ENCODE measurements at places on chromosomes 13 and 19.

DNA sequence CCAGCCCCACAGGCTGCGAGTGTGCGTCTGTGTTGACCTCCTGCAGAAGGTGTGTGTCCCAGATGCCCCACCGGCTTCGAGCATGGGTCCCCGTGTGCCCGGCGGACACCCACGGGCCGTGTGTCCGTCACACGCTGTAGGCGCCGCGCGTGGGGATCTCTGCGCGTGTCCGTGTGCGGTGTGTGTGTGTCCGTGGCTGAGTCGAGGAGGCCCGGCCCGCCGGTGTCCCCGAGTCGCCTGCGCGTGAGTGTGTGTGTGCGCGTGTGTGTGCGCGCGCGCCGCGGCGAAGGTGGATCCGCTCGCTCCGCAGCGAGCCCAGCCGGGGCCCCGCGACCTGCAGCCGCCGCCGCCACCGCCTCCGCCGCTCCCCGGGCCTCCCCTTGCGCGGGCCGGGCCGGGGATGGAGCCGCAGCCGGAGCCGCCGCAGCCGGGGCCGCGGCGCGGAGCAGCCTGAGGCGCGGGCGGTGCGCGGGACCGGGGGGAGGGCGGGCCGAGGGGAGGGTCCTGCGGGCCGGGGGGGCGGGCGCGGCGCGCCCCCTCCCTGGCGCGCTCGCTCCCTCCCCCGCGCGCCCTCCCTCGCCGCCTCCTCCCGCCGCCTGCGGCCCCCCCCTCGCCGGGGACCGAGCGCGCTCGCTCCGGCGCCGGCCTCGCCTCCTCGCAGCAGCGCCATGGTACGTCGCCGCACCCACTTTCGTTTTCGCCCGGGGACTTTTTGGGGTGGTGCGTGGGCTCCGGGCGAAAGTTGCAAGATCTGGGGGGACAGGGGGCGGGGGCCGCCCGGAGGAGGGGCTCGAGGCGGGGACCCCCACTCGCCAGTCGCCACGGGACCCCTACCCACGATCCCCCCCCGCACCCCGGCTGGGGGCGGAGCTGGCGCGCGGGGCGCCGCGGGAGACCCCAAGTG lies 7.1 kb upstream of the NFIC start:
- no peak for DNase-seq

- no peak for DNase-seq
Measured at GRCh38 chr13:91372911-91373310, 25.4 kb downstream of the MIR17HG start.

DNA sequence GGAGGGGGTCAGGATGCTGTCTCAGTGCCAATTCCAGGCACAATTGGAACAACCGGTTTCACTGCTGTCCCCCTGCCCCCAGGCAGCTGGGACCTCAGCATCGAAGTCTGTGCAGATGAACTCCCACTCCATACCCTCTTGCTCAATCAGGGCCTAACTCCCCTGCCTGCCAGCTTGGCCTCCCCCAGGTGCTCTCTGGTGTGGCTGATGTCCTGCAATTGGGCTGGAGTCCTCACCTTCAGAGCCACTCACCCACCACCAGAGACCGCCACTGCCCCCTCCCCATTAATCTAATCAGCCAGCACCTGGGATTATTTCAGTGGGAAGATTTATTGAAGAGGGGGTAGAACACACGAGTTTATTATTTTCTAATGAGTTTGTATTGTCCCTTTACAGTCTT lies 118.8 kb downstream of the MIPEP start:
- no peak for DNase-seq

DNA sequence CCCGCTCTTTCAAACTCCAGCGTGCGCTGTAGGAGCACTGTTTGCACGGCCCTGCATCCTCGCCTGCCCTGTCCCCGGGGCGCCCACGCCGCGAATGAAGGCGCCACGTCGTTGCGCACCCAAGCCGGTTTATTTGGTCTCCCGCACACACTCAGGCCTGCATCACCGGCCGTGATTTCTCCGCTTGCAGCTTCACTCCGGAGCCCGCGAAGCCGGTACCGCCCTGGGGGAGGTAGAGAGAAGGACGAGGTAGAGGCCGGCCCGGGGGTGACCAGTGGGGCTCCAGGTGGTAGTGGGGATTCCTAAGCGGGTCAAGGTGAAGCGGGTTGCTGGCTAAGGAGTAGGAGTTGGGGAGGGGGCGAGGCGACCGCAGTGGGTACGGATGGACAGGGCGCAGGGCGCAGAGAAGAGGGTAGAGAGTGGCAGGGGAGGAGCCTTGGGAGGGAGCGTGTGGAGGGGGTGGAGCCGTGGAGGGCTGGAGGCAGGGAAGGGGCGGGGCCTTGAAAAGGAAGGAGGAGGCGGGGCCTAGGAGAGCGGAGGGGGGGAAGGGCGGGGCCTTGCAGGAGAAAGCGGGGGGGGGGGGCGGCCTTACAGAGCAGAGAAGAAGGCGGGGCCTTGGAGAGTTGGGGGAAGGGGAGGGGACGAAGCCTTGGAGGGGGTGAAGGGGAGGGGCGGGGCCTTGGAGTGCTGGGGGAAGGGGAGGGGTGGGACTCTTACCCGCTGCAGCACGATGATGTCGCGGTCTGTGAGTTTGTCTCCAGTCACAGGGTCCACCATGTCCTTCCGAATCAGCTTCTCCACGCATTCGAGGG lies 24.6 kb downstream of the NOSIP start:
- no peak for DNase-seq

- DNase-seq: no peak
Measured at GRCh38 chr13:42225051-42225450, 46.9 kb upstream of the AKAP11 start.

DNA sequence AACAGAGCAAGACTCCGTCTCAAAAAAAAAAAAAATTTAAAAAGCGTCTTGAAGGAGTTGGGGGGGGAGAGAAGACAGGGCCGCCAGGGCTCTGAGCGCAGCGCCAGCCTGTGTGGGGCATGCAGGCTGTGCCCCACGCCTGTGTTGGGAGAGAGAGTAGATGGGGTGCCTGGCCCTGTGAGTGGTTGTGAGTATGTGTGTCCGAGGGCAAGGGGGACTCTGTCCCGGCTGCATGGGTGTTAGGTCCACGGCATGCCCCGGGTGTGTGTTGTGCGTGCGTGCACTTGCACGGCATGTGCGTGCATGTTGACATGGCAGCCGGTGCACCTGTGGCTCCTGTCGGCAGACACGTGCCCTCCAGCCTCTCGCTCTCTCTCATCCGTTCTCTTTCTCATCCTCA lies 3.4 kb downstream of the MAP2K7 start:
- no peak for DNase-seq

GRCh38 chr13:95380468-95381211 lies 79.4 kb upstream of the ABCC4 start:
- peak; percentile 26 for DNase-seq

- no peak for DNase-seq
Measured at GRCh38 chr13:39401046-39401705, 201.8 kb downstream of the LHFPL6 start.

DNA sequence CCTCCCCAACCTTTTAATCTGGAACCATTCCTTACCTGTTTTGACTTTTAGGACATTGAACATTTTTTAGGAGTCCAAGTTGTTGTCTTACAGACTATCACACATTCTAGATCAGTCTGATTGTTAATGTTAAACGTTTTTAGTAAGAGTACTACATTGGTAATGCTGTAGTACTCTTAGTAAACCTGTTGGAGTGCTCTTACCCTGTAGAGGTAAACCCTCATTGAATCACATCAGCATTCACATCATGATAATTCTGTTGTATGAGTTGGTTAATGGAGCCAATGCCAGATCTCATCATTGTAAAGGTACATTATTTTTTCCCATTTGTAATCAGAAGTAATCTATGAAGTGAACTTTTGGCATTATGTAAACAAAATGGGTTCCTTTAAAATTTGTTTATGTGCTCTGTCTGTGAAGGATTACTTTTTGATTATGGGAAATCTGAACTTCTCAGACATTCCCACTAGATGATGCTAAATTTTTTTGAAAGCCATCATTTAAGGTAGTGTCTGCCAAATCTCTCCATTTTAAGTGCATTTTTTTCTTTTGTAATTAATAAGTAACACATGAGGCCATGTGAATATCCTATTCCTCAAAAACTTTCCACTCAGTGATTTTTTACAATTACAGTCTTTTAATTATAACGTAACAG lies 55.2 kb downstream of the VWA8 start:
- DNase-seq: no peak

DNA sequence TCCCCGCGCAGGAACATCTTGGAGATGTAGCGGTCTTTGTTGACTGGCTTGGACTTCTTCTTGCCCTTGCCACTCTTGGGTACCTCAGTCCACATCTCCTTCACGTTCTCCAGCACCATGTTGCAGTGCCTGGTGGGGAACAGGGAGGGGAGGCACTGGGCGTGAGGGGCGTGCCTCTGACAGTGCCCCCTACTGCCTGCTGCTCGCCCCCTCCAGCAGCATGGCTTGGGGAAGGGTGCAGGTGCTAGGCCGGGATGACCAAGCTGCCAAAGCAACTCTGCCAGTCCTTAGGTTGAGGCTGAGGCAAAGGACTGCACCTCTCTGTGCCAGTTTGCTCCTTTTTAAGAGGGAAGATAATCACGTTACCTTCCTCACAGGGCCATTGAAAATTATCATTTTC lies 4.2 kb downstream of the SNRPD2 start:
- DNase-seq: no peak

GRCh38 chr19:1133471-1133929 lies 29.7 kb downstream of the GPX4 start:
- no peak for DNase-seq

GRCh38 chr19:30094756-30095140 lies 152.7 kb downstream of the URI1 start:
- no peak for DNase-seq

DNA sequence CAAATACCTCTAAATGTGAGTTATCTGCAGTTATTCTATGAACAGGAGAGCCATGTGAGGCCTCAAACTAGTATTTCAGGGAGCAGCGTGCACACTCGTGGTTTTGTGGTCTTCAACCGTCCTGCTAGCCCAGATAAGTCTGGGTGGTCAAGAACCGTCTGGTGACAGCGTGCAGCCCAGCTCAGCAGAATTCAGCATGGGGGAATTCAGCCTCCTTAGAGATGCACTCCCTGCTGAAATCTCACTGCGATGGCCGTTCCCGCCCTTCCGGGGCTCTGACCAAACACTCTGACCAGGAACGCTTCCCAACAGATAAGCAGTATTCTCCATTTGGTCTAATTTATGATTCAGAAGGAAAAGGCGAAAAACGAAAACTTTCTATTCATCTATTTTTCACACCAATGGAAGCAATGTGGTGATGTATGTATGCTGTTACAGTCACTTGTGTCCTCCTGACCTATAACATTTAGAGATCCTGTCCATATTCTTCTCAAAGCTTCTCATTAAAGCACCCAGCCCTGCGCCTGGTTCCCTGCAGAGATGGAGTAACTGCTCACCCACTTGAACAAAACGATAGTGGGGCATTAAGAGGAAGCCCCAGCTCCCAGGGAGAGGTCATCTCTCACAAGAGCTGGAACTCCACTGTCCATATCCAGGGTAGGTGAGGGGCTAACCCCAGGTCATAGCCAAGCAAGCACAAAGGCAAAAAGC lies 2.9 kb downstream of the ANKRD27 start:
- no peak for DNase-seq

GRCh38 chr13:23858546-23858945 lies 30.7 kb downstream of the MIPEP start:
- no peak for DNase-seq

- DNase-seq: no peak
Measured at GRCh38 chr13:48862572-48862971, 113.1 kb upstream of the FNDC3A start.

- DNase-seq: no peak
Measured at GRCh38 chr19:5108123-5108596, 139.2 kb downstream of the KDM4B start.

DNA sequence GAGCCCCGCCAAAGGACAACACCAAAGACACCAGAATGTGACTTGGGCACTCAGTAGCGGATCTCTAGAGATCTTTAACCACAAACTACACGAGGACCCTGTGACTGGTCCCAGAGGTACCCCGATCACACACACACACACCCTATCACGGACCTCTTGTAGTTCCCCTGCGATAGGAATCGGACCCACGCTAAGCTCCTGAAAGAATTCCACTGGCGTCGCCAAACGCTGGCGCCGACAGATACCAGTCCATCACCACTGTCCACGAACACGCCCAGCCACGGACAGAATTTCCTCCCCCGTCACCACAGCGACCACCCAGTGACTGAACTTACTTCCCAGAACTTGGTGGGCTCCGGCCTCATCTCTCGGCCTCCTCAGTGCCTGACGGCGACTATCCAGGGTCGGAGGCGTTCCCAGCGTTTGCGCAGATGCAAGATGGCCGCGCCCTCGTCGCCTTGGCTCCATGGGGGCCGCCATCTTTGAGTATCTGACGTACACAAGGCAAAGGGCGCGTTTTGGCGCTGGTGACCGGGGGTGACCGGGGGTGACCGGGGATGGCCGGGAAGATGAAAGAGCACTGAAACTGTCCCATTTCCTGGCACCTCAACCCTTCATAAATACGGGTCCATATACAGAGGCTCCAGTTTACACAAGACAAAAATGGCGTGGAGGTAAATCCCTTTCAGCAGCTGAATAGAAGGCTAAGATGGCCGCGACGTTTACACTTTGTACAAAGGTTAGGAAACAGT lies at the start of gene ZNF615:
ZNF615 (minus strand) TSS at position 406 of the 752 bp plus-strand sequence. CDS start 4,500 bp downstream, outside the sequence.
- no peak for DNase-seq

GRCh38 chr13:110448230-110448629 lies 113.3 kb downstream of the RAB20 start:
- peak; percentile 49 for DNase-seq

DNA sequence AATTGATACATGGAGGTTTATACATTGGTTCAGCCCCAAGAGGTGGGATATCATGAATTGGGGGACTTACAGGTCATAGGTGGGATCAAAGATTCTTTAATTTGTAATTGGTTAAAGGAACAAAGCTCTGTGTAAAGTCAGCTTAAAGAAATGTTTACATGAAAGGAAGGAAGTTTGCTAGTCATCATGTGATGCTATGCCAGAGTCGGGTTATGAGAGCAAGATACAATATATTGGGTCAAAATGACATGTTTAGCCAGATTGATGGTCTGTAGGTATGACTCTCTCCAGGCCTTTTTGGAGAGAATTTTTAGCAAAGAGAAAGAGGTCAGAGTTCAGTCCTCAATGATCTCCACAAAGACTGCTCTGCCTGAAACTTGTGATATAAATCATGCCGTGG lies 5.3 kb upstream of the CYSLTR2 start:
- no peak for DNase-seq

DNA sequence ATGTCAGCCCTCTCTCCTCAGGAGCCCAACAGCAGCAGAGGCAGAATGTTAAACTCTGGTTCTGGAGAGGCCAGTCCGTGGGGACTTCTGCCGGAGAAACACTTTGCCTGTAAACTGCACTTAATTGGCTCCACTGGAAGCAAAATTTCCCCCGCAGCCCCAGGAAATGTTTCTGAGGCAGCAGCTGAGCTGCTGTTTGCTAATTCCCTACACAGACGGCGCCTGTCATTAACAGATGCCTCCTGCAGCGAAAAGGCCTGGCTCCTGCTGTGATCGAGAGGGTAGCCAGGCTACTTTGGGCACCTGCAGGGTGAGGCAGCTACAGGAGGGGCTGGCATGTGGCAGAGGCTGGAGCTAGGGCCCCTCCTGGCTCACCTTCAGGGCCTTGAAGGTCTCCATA lies 5.2 kb upstream of the TM6SF2 start:
- no peak for DNase-seq

- DNase-seq: no peak
Measured at GRCh38 chr13:78762825-78763224, 103.9 kb upstream of the OBI1 start.

GRCh38 chr13:21326155-21327031 lies 132.7 kb downstream of the ZDHHC20 start:
- DNase-seq: no peak

Measured in AG04449 (cell line).